ENCODE measurements at places on chromosomes 3 and 15.
A peak's percentile ranks its signal among the peaks of the same experiment; 100 is the strongest.

DNA sequence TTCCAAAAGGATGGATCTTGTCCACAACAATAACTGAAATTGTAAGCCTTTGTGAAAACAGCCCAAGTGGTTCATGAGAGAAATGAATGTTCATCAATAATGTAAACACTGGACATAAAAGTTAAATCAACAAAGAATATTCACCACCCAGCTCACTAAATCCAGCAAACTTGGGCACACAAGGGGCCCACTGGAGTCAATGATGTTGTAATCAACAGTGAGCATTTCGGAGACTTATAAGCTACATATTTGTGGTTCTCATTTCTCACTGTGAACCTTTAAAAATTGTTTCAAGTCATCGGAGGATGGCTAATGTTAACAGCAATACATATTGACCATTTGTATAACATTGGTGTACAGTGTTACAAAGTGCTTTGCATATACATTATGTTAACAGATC lies 63.1 kb downstream of the VGLL4 start:
- no peak for DNase-seq

DNA sequence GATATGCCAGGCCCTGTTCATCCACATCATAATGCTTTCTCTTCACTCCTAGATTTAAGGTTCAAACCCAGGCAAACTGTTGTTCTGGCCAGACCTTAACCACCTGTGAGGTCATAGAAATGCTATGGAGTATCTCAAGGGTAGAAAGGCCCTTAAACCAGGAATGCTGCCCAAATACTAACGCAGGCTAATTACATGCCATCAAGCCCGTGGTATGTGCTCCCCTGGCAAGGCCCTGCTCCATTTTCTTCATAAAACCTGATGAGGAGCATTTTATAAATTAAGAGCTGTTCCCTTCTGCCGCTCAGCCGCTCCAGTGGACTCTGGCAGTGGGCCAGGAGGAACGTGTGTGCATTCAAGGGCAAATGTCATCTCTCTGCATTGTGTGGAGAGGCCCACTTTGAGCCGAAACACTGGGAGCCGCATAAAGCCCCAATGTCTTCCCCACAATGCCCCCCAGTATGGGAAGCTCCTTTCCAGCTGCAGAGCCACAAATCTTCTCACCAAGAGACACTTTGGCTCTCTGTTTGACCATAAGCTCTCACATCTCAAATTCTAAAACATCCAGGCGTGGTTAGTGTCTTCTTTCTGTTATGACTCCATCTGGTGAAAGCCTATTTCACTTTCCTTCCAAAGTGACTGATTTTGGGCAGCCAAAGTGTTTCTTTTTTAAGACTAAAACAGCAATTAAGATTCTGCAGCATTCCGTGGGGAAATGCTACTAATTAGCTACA lies 210.8 kb upstream of the NR2E3 start:
- no peak for DNase-seq

DNA sequence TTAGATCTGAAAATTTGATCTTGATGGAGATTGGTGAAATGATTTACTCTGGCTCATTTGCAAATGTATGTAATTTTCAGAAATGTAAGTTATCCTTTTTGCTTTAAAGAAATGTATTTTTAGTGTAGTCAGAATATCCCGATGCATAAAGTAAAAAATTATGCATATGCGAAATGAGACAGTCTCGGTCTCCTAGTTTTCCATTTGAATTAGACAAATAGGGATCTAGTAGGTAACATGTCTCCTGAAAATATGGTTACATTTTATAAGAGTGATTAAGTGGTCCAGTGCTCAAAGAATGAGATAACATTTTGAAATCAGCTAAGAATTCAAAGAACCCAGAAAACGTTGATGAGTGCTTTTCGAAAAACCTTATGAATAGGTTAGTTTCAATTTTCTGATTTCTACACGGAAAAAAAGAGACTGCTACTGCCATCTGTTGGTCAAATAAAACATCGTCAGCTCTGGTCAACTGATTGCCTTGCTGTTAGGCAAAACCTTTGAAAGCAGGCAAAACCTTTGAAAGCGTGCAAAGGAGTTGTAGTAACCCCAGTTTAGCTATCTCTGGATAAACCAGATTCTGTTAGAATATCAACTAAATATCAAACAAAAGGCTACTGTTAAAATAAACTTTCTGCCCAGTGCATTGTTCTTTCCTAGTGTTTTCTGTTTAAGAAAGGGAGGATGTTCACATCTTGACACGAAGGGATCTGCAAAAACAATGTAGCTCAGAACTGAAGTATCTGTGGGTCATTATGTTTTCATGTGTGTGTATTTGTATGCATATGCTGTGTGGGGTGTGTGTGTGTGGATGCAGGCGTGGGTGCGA lies 59.3 kb upstream of the CHMP2B start:
- no peak for DNase-seq

GRCh38 chr3:186783058-186783730 lies at the start of gene EIF4A2:
EIF4A2 (plus strand) TSS chr3:186783577; CDS start chr3:186783611, 34 bp downstream.
- DNase-seq: peak; percentile 89

DNA sequence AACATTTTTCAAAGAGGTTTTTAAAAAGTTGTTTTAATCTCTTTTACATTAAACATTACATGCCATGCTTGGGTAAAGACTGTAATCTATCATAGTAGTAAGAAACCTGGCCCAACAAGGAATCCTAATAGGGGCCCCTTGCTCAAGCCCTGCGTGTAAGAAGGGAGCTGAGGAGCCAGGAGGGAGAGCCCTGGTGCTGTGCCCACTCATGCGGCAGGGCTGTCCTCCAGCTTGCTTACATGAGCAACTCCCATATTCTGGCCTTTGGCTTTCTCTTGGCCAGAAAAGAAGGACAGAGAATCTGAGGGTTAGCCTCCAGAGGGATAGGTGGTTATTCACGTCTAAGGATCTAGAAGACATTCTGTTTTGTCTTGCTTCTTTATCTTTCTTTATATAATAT lies 49.8 kb downstream of the KBTBD12 start:
- DNase-seq: no peak

DNA sequence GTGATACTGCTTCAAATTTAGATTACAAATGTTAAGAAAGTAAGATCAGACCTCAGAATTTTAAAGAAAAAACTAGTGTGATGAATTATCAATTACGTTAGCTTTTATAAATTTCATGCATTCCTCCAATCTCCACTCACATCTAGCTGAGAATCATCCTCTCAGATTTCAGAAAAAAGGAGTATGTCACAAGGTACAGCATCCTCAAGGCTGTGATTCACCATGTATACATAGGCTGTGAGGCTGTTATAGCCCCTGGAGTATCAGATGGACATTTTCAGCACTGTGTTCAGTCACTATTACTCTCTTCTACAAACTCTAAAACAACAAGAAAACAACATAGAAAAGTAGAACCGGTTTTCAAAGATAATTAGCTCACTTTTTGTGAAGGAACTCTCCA lies 214.4 kb downstream of the PCCB start:
- no peak for DNase-seq

Measured in activated CD4-positive, alpha-beta T cell treated with anti-CD3 and anti-CD28 coated beads, Interleukin-2, amount 50 U/mL, for 4 hours (primary cell).